ENCODE measurements at places on chromosomes 2 and 18. TPM values are rescaled to one million over a fixed set of nuclear protein-coding genes. Genes with fewer than 3 reads are reported as not detected.

Gene NOSTRIN
- 62.1 TPM for total RNA-seq

Gene ZNF521
- total RNA-seq, result 20.4 TPM

Gene RGPD3
- total RNA-seq, result 0.42 TPM

Gene IL1RN
- 8.9 TPM for total RNA-seq

Gene RIF1
- 33.8 TPM for total RNA-seq

Gene TOGARAM2
- total RNA-seq, result 0.39 TPM

Gene SAG
- total RNA-seq, result not detected

Gene GTF2A1L
- not detected for total RNA-seq

Gene KYNU
- 12.0 TPM for total RNA-seq

Gene REG3A
- 3.3 TPM for total RNA-seq

Gene CIDEA
- 138 TPM for total RNA-seq

Gene PDCD1
- total RNA-seq, result 0.42 TPM

Gene RFTN2
- 6.8 TPM for total RNA-seq

Gene SERPINB4
- not detected for total RNA-seq

Gene MOGAT1
- total RNA-seq, result 0.74 TPM

Gene IL36G
- total RNA-seq, result not detected

Gene VSNL1
- not detected for total RNA-seq

Gene SCN7A
- 0.42 TPM for total RNA-seq

Gene SPC25
- total RNA-seq, result 0.32 TPM

Gene ABCA12
- total RNA-seq, result not detected

Gene FER1L5
- 0.06 TPM for total RNA-seq

Gene LRRC30
- not detected for total RNA-seq

Gene CMPK2
- total RNA-seq, result 8.7 TPM

Gene VAMP8
- total RNA-seq, result 73.3 TPM

Gene PLEK
- total RNA-seq, result 30.0 TPM

Gene AKAIN1
- not detected for total RNA-seq

Gene AGXT
- 0.32 TPM for total RNA-seq

Data from mesenteric fat pad (tissue), 1 donor.